Muscle of leg (tissue), 16 donors: ENCODE measurements at places on chromosomes 4 and X. TPM values are rescaled to one million over a fixed set of nuclear protein-coding genes. Genes with fewer than 3 reads are reported as not detected.

GRCh38 chrX:45992402-45993123 is 552.7 kb downstream of the ZNF674 start:
- no peak for DNase-seq

- DNase-seq = no peak
These were observed 14.3 kb downstream of the MSANTD1 start for GRCh38 chr4:3263053-3263875.

GRCh38 chrX:67545036-67545821 is 1.4 kb downstream of the AR start:
- peak; percentile 44 for DNase-seq

DNA sequence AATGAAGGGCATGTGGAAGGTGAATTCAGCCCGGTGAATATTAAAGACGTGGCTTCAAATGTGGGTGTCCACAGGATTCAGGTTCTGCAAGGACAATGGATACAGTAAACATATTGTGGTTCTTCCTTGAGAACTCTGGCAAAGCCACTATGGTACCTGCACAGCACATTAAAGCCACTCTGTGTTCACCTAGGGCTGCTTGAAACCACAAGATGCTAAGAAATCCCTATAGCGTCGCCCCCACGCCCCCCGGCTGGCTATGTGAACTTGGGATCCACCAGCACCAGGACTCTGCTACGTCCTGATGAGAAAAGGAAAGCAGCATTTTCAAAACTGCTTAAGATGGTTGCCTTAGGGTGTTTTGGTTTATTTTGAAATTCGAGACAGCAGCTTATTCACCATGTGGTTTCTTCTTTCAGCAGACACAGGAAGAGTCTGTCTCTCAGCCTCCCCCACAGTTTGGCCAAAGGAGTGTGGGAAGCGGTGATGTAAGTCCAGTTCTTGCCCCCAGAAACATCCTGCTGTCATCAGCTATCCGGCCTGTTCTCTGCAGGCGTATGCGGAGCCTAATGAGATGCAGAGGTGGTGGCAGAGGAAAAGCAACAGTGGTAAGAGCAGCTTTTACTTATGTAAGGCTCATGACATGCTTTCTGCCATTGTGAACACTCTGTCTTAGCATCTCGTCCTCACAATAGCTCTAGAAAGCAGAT is 111.5 kb downstream of the AFAP1 start:
- DNase-seq = peak; percentile 97

DNA sequence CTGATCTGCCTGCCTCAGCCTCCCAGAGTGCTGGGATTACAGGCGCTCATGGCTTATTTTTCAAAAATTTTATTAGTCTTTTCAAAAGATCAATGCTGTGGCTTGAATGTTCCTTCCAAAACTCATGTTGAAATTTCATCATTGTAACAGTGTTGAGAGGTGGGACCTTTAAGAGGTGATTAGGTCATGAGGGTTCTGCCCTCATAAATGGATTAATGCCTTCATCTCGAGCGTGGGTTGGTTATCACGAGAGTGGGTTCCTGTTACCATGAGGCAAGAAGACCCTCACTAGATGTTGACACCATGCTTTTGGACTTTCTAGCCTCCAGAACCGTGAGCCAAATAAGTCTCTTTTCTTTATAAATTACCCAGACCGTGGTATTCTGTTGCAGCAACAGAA is 30.3 kb downstream of the EIF2S3 start:
- DNase-seq = no peak

GRCh38 chr4:83114576-83114975 is at the start of gene PLAC8:
Gene PLAC8 (minus strand): TSS chr4:83114729. CDS start chr4:83107921, 6,808 bp downstream.
- DNase-seq = peak; percentile 11

DNA sequence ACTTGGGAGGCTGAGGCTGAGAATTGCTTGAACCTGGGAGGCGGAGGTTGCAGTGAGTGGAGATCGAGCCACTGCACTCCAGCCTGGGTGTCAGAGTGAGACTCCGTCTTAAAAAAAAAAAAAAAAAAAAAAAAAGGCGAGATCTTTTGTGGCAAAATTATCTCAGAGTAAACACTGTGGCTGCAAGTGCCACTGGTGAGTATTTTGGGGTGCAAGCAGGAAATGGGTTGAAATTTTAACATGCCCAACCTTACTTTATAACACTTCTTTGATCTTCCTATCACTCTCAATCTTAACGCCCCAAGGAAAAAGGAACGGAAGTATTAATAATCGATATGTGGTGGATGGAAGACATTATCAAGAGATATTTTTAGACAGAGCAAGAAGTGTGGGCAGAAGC is 32.1 kb downstream of the SLC34A2 start:
- DNase-seq = no peak

GRCh38 chr4:99028187-99028586 is 32.7 kb downstream of the METAP1 start:
- no peak for DNase-seq

DNA sequence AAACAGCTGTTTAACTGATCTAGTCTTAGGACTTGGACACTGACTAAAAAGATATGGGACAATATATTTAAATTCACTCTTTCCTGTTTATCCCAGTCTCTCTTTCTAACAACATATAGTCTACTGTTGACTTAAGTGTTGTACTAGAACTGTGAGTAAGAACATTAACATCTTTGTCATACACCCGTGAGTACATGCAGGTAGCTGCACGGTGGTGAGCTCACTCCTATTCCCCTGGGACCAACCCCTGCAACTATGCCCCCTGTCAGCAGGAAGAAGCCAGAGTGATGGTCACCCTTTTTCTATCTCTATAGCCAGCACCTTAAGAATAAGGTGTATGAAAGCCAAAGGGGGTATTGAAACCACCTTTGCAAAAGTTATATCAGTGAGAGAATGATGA is 17.6 kb downstream of the TBL1X start:
- DNase-seq = no peak

The PNMA6F gene
- total RNA-seq = not detected
